Spleen (tissue), 13 donors: ENCODE measurements at places on chromosomes 16 and 17. TPM values are rescaled to one million over a fixed set of nuclear protein-coding genes. Genes with fewer than 3 reads are reported as not detected.

DNA sequence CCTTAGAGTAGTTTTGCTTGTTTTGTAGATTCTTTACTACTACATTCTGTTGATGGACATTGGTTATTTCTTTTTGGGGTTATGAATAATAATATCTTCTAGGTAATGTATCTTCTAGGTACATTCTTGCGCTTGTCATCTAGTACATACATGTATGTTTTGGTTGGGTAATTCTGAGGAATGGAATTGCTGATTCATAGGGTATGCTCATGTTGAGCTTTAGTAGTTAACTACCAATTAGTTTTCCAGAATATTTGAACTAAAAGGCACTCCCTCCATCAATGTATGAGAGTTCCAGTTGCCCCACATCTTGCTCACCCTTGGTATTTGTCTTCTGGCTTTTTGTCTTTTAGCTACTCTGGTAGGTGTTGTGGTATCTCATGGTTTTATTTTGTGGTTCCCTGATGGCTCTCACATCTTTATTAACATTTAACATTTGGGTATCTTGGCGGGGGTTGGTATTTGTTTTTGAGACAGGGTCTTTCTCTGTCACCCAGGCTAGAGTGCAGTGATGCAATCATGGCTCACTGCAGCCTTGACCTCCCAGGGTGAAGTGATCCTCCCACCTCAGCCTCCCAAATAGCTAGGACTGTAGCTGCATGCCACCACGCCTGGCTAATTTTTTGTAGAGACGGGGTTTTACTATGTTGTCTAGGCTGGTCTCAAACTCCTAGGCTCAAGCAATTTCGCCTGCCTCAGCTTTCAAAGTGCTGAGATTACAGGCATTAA is 47.1 kb downstream of the SLC6A4 start:
- no peak for DNase-seq
- no peaks in the 10 kb centered on the region for H3K27me3 ChIP-seq
- H3K4me3 ChIP-seq: no peak overlapping the region
- H3K27ac ChIP-seq: no peak overlapping the region
- H3K4me1 ChIP-seq: no peaks in the 10 kb centered on the region

The PTX4 gene
- total RNA-seq: 0.60 TPM

The TP53TG3C gene
- total RNA-seq: not detected

The CCL4 gene
- 63.5 TPM for total RNA-seq

GRCh38 chr16:77679391-77679790 is 42.9 kb upstream of the NUDT7 start:
- H3K4me1 ChIP-seq: no peaks in the 10 kb centered on the region
- no peak for DNase-seq
- no peaks in the 10 kb centered on the region for H3K27me3 ChIP-seq
- H3K4me3 ChIP-seq: no peak overlapping the region

The CCL16 gene
- total RNA-seq: 3.6 TPM

GRCh38 chr17:41284043-41284442 is 8.5 kb downstream of the KRTAP9-7 start:
- no peak for DNase-seq
- H3K4me1 ChIP-seq: no peaks in the 10 kb centered on the region
- H3K27me3 ChIP-seq: no peaks in the 10 kb centered on the region
- no peaks in the 10 kb centered on the region for H3K36me3 ChIP-seq
